ENCODE measurements at places on chromosomes 13 and 19.

GRCh38 chr19:35856546-35857149 is at the start of gene KIRREL2:
Gene KIRREL2 (plus strand): TSS chr19:35856911. CDS start chr19:35857120, 209 bp downstream.
- peak; percentile 32 for DNase-seq

DNA sequence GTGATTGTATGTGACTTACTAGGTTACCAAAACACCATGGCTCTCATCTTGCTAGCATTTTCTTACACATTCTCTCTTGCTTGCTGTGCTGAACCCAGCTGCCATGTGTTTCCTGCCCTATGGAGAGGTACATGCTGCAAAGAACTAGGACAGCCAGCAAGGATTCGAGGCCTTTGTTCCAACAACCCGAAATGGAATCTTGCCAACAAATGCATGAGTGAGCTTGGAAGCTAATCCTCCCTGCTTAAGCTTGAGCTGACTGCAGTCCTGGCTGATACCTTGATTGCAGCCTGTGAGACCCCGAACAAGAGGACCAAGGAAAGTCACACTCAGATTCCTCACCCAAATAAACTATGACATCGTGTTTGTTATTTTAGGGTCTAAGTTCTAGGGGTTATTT is 651.2 kb downstream of the SLITRK6 start:
- no peak for DNase-seq

- DNase-seq: no peak
Measured at GRCh38 chr19:57689750-57690149, 8.0 kb downstream of the ZNF551 start.

DNA sequence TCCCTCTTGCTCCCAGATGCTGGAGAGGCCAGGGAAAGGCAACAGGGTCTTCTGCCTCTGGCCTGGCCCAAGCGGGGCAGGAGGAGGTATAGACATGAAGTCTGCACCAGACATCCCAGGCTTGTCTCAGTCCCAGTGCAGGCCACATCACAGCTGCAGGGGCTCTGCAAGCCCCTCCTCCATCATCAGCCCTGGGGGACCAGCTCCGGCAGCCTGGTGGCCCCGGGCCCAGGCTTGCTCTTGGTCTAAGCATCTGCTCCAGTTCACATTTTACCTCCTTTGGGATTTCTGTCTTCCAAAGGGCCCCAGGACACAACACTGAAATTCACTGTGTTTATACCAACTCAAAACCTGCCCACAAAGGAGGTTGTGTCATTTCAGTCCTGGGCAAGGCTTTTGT is 359.4 kb downstream of the ZNF536 start:
- DNase-seq: no peak

DNA sequence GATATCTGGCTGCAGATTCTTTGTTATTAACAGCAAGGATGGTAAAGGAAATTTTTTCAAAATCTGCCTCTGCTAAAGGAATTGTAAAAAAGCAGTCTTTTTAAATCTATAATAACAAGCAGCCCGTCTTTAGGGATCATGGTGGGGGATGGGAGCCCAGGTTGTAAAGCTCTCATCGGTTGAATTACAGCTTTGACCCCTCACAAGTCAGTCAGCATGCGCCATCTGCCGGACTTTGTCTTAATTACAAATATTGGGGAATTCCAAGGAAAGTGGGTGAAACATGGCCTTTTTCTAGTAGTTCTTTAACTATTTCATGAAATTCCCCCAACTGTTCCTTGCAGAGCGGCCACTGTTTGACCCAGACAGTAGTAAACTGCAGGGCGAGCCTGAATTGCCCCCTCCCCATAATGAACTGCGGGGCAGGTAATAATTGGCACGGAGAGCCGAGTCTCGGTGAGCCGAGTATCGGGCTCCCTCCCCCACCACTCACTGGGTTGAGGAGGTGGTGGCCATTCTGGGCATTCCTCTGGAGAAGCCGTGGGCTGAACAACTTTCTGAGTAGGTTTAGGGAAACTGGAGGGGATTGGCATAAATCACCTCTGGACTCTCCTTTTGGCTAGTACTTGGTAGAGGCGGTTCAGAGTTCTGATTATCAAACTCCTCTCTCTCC is 11.6 kb downstream of the ZNF578 start:
- no peak for DNase-seq

DNA sequence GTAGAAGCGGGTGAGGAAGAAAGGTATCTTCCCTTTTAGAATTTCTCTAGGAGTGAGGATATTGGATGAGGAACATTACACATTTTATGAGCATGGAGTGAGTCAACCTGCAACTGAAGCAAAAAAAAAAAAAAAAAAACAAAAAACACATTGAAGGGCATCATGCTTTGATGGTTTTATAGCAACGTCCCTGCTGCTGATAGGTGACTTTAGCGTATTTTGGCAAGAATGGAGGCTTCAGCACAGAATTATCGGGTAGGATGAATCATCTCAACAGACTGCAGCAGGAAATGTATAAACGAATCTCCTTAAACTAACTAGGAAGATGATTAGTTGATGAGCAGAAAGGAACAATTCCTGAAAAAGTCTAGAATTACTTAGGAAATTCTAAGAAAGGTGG is 1359.6 kb upstream of the ATXN8OS start:
- no peak for DNase-seq

DNA sequence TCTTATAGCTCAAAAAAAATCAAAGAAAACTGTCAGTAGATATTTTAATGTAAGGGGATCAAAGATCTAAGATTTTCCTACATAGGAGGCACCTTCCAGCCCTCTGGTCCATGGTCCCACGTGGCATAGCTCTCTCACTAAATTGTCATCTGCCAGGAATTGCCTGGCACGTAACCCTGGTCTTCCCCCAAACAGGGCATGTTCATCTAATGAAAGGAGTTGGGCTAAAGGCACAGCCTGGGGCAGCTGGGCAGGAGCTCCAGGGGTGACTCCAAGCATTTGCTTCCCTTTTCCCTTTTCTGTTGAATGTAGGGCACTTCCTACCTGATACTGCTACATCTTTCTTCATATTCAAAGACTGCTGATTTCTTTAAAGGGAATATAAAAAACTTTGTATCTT is 148.7 kb downstream of the COL4A1 start:
- DNase-seq: no peak

- no peak for DNase-seq
Measured at GRCh38 chr19:49907745-49908446, 11.2 kb upstream of the IL4I1 start.

DNA sequence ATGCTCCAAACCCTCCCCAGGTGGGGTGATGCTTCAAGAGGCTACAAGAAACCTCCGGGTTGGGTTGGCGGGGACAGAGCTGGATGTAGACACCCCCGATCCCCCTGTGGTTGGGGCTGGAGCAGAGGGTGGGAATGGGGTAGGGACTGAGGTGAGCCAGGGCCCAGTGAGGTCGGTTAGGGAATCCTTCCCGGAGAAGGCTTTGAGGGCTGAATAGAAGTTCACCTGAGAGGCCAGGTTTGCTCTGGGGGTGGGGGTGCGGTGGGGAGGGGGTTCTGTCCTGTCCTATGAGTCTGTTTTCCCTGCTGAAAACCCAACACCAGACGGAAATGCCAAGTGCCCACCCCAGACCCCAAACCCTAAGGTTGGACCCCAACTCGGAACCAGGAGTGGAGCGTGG is 69.1 kb downstream of the CELF5 start:
- no peak for DNase-seq

DNA sequence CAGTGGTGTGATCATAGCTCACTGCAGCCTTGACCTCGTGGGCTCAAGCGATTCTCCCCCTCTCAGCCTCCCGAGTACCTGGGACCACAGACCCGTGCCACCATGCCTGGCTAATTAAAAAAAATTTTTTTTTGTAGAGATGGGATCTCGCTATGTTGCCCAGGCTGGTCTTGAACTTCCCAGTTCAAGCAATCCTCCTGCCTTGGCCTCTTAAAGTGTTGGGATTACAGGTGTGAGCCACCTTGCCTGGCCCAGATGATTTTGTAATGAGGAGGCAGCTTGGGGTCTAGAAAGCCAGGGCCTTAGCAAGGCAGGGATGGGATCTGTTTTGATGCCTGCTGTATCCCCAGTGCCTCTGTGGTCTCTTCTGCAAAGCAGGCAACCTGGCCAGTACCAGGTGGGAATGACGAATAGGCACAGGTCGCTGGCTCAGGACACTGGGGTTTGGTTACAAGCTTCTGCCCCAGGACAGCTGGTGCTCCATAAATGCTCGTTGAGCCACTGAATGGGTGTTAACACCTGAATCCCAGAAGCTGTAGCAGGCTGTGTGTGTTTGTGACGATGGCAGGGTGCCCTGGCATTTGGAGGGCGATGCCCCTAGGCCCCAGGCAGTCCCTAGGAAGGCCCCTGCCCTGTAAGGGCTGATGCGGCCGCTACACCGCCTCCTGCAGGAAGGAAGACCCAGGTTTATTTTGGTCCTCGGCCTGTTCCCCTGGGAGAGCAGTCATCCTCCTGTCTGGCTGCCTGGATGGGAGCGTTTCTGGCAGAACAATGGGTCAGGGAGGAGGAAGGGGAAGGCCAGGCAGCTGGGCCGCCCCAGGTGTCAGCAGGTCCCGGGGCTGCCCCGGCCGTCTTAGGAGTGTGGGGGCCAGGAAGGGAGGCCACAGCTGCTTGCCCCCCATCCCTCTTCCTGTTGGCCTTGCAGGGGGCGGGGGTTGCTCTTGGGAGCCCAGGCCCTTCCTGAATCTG is 8.6 kb downstream of the TNFAIP8L1 start:
- DNase-seq: no peak

DNA sequence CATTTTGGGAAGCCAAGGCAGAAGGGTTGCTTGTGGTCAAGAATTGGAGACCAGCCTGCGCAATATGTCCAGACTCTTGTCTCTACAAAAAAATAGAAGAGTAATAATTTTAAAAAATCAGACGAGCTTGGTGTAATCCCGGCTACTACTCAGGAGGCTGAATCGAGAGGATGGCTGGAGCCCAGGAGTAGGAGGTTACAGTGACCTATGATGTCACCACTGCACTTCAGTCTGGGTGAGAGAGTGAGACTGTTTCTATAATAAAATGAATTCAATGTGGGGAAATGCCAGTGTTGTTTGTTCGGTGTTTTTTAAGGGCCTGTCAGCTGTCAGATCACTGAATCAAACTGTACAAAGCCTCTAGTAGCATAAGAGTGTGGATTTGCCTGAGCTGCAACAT is 1.2 kb upstream of the FBXL3 start:
- DNase-seq: no peak

DNA sequence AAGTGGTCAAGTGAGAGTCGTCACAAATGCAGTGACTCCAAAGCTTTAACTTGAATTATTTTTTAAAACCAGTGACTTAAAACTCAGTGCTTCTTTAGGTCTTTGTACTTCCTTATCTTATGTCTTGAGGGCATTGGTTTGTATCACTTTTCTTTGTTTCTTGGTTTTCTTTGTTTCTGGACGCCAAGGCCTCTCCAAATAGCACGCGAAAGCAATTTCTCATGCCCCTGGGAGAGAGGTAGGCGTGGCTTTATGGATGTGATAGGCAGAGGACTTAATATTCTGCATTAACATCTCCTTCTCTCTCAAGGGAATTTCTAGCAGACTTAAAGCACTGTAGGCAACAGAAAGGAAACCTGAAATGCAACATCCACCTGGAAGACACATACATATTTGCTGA is 20.6 kb downstream of the UBE2L5 start:
- no peak for DNase-seq

DNA sequence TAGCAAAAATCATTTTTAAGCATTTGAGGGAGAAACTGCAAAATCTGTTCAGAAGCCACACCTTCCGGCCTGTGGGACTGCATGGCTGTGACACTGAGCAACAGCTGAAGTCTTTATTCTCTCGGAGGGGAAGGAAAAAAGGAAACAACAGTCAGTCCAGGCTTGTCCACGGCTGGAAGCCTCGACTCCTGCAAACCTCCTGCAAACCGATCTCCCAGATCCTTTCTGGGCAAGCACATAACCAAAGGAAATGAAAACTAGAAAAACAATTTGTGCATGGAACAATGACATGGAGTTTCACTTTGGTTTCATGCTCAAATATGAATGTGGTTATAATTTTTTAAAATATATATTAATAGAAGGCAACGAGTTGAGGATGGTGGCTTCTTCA is 1.0 kb downstream of the COL4A1 start:
- DNase-seq: no peak

DNA sequence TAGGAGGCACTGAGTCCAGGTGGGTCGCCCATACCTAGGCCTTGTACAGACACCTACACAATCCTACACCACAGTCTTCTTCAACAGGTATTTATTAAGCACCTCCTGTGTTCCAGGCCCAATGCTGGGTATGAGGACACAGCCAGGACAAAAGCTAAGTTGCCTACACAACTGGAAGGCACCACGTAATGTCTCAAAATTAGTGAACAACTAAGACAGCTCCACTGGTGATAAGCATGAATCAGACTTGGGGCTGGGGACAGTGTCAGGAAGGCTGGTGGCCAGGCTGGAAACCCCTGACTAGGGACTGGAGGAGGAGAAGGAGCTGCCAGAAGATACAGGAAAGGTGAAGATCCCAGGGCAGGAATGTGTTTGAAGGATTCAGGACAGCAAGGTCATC is 2.4 kb downstream of the SMIM24 start:
- DNase-seq: no peak

GRCh38 chr19:5680084-5680436 is 256 bp downstream of the MICOS13 start:
- DNase-seq: no peak

GRCh38 chr13:56352901-56353300 is 787.8 kb upstream of the PRR20A start:
- DNase-seq: no peak

GRCh38 chr13:62627226-62627625 is 1211.6 kb upstream of the PCDH20 start:
- DNase-seq: no peak

DNA sequence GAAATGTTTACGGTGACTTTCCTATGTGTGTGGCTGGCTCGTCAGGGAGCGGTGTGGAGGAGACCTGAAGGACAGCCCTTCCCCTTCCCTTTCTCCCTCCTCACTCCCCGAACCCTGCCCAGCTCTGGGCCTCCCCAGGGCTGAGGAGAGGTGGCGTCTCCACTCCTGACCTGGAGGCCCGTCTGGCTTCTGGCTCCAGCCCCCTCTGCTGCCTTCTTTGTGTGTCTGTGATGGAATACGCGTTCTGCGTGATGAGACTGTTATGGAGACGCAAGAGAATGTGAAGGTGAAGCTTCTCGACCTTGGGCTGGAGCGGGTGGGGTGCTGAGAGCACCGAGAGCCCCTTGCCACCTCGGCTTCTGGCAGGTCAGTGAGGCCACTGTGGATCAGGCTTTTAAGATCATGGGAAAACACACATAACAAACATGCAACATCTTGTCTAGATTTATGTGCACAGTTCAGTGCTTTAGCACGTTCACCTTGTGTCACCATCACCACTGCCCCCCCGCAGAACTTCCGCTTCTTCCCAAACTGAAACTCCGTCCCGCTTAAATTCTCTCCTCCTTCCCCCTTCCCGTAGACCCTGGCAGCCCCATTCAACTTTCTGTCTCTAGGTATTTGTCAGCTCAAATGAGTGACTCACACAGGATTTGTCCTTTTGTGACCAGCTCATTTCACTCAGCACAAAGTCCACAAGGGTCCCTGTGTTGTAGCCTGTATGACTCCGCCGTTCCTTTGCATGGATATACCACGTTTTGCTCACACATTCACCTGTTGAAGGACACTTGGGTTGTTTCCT is 24.7 kb downstream of the ATP11A start:
- no peak for DNase-seq

- DNase-seq: no peak
Measured at GRCh38 chr19:55101261-55101660, 16.2 kb downstream of the PPP1R12C start.

GRCh38 chr19:5006821-5007220 is 37.9 kb downstream of the KDM4B start:
- no peak for DNase-seq

All from stimulated activated CD4-positive, alpha-beta T cell treated with anti-CD3 and anti-CD28 coated beads, Interleukin-12 subunit alpha, Interleukin-12 subunit beta, amount 100 ng/mL, for 4 hours (primary cell).